ENCODE measurements at places on chromosomes 6 and 20.

DNA sequence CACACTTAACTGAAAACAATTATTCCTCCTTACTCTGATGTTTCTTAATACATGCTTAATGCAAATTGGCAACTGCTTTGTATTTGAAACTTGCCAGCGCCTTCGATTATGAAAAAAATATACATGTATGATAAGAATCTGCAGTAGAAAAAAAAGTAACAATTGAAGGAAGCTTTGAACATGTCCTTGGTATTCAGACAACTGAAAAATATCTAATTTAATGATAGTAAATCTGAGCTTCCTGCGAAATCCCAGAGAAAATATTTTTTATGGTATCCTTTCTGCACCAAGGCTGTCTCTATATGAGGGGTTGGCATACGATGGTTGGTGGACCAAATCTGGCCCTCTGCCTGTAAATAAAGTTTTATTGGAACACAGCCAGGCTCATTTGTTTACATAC is 186.2 kb downstream of the HDGFL1 start:
- DNase-seq, result no peak

DNA sequence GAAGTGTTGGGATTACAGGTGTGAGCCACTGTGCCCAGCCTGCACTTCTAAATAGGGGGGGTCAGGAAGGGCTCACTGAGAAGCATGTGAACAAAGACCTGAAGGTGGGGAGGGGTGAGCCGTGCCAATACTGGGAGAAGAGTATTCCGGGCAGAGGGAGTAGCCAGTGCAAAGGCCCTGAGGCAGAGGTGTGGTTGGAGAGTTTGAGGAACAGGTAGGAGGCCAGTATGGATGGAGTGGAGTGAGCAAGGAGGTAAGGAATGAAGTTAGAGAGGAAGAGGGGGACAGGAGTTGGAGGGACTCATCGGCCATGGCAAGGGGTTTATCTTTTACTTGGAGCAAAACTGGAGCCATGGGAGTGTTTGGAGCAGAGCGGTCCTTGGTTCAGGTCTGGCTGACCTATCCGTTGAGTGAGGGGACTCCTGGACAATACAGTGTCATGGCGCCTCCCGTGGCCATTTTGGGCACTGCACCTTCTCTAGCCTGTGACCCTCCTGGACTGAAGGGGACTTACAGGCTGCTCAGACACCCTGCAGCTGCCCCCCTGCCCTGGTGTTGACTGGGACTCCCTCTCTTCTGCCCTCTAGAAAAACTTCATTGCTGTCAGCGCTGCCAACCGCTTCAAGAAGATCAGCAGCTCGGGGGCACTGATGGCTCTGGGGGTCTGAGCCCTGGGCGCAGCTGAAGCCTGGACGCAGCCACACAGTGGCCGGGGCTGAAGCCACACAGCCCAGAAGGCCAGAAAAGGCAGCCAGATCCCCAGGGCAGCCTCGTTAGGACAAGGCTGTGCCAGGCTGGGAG is 12.1 kb downstream of the FOXS1 start:
- peak; percentile 59 for DNase-seq

DNA sequence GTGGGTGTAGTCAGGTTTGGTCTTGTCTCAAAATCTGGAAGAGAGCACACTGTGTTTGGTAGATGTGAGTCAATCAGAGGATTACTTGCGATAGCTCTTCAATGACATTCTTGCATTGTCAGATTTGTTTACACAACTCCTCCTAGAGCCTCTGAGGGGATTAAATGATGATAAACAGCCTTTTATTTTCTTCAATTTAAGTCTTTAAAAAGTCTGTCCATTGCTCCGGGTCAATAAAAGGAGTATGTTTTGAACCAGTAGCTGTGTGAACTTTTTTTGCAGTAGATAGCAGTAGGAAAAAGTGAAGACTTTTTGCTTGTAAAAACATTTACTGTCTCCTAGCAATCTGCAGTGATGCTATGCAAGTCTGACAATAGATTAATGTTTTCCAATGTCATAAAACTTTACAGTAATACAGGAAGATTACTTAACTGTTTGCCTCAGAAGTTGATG is 49.9 kb downstream of the GJA1 start:
- DNase-seq, result no peak

DNA sequence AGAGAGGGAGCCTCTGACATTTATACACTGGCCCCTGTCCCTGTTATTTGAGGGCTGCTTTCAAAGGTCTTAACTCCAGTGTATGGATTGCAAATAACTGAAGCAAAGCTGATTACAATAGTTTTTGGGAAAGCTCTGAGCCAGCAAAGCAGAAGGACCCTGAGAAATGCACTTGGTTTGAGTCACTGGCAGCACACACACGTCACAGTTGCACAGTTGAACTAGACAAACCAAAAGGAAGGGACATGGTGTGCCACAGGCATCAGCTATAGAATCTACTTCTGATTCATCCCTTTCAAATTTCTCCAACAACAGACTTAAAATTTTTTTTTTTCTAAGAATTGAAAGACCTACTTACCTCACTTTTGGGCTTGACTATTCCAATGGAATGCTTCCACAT is 56.4 kb downstream of the SNRNP48 start:
- no peak for DNase-seq

DNA sequence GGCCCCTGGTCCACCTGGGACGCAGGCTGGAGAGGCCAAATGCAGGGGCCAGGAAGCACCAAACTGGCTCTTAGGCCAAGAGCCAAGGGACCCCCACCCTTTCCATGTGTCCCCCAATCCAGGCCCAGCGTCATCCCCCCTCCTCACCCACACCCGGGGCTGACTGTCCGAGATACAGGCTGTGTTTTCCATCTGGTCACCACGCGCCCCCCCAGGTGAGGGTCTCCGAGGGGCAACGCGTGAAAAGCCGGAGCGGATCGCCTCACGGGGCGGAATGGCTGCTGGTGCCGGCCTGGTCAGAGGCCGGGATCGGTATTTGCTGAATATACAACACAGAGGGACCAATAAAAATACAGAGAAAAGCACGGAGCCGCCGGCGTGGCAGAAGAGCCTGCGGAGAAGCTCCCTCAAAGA is 5.2 kb upstream of the ABHD16B start:
- no peak for DNase-seq

DNA sequence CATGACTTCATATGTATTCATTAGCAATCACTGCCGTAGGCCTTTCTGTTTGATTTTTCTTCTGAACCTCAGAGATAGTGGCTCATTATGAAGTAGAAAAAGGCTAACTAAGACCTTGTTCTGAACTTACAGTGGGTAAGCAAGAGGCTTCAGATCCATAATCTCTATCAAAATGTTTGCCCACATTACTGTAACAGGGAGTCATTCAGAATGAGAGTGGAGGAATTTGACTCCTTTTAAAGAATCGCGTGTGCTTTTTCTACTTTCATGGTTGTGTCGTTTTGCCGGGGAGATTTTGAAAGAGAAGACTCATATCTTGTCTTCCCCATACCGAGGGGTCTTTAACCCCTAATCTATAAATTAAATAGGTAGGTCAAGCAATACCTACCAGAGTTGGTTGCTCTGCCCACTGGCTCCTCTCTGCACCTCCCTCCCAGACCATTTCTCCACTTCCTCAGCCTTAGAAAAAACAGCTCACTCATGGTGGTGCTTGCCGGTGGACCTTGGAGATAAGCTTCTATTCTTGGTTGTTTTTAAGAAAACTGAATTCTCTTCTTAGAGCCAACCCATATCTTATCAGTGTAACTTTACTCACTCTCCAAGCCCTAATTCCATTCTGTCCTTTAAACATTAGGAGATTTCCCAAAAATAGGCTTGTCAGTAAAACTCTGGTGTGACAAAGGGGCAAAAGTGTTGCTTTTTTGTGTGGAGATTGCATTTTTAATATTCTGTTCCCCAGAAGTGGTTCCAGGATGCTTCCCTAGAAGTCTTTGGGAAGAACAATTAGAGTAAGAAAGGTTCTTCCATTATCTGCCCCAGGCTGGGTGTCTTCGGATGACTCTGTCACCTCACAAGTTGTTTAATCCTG is 56.6 kb downstream of the E2F3 start:
- no peak for DNase-seq

- DNase-seq, result no peak
Observed at GRCh38 chr6:11783524-11784064, 5.0 kb upstream of the ADTRP start.

DNA sequence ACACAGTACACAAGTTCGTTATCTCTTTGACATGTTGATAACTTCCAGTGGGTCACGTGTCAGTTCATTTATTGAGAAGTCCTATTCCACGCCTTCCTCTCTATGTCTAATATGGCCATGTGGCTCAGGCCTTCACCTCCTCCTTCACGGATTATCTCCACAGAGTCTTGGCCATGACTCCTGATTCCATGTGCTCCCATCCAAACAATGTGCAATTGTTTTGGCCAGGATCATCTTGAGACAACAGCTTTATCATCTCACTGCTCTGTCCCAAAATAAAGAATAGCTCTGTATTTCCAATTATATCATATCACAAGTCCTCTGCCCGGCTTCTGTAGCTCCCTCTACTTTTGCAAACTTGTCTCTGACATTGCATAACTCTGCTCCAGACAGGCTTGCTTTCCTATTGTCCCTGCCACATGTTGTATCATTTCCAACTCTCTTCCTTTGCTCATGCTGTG is 11.1 kb upstream of the TXNDC5 start:
- no peak for DNase-seq

DNA sequence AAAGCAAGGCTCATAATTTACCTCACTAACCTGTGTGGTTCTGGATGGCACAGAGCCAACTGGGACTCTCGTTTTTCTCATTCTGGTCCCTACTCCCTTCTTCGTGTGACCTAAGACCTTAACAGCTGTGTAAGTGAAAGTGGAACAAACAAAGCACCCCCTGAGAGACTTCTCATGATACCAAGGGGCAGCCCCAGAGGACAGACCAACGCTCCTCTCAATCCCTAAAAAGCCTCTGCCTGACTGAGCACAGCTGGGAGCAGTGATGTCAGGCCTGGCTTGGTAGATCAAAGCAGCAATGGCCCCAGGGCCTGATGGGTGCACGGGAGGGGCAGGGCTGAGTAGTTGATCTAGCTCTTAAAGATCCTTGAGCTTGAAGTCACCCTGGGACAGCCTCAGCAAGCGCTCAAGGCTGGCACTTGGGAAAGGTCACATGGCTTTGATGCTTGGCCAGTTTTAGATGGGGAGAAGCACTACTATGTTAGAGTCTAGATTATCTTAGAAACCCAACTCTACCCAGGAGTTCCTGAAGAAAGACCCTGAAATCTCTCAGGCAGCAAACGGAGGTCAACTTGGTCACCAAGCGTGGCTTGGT is 16.2 kb upstream of the TGM2 start:
- no peak for DNase-seq

All from stimulated activated CD4-positive, alpha-beta T cell treated with anti-CD3 and anti-CD28 coated beads, Interleukin-4, amount 100 ng/mL, for 4 hours (primary cell).